ENCODE measurements at places on chromosomes 5 and 9.
A peak's percentile ranks its signal among the peaks of the same experiment; 100 is the strongest.

DNA sequence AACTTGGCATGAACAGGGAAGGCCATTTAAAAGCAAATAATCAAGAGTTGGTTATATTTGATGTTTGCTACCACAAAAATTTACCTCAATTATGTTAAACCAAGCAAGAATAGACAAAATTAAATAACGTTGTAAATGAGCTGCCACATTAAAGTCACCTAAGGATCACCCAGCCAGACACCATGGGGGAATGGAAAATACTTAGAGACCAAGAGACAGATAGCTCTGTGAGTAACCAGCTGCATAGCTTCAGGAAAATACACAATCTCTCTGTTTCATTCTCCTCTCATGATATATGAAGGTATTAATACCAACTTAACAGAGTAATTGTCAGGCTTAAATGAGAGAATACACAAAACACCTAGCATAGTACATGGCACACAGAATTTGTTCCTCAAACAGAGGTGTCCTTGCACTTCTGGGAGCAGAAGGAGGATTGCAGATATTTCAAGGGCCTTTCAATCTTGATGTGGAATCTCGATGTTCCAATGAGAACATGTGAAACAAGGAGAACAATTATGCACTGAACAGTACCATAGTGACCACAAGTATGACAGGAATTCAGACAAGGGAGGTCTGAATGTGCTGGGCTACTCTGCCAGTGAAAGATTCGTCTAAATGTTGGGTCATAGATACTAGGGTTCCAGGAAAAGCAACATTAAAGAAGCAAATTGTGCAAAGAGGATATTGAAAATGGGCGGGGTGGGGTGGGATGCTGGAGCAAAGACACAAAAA is 18.6 kb downstream of the JAKMIP2 start:
- no peak for DNase-seq

GRCh38 chr9:131279863-131280570 is 3.7 kb upstream of the FAM78A start:
- no peak for DNase-seq

GRCh38 chr5:177596775-177597238 is 3.1 kb upstream of the B4GALT7 start:
- DNase-seq: no peak

DNA sequence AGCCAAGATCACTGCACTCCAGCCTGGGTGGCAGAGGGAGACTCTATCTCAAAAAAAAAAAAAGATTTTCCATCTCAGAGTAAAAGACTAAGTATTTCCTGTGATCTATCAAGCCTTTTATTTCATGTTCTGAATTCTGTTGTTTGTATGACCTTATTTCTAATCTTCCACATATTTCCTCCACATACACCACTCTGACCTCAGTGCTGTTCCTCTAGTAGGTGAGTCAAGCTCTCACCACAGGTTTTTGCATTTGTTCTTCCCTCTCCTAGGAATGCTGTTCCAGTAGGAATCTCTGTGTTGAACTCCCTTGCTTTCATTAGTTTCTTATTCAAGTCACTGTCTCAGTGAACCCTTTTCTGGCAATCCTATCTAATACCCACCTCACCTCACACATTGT is 68.1 kb downstream of the INVS start:
- DNase-seq: no peak

- DNase-seq: no peak
These were observed 223.6 kb upstream of the EFNA5 start for GRCh38 chr5:107894361-107894760.

DNA sequence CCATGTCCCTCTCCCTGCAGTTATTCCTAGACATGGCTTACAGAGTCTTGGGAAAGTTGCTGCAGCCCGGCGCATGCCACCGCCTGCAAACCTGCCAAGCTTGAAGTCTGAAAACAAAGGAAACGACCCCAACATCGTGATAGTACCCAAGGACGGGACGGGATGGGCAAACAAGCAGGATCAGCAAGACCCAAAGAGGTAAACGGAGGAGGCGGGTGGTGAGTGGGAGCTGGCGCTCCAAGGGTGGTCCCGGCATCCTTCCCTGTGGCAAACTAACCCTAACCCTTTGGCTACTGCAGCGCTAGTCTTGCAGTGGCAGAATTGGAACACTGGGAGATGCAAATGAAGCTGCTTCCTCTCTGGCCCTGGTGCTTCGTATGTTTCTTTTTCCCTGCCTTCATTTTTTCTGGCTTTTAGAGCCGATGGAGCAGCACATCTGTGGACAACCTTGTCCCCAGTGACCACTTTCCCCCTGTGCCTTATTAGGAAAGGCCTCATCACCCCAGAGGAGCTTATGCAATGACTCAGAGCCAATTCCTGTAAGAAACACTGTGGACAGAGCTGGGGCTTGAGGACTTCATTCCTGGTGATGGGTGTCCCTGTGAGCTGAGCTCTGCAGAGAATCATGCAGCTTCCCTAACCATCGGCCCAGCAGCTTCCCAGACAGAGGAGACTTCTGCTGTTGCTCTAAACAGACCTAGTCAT is 38.9 kb downstream of the PRRC2B start:
- DNase-seq: no peak

DNA sequence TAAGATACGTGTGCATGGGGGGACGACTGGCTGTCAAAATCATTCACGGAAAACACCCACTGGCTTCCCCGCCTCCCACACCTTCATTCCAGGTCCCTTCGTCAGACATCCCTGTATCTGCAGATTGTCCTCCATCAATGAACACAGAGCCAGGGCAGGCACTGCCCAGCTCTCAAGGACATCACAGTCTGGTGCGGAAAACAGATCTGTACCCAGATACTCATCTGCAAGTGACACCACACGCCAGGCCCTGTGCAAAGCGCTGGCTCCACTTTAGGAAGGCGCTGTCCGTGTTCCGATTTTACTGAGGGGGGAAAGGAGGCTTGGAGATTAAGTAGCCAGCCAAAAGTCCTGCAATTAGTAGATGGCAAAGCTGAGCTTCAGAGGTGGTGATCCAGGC is 72.3 kb downstream of the OLFM1 start:
- no peak for DNase-seq

DNA sequence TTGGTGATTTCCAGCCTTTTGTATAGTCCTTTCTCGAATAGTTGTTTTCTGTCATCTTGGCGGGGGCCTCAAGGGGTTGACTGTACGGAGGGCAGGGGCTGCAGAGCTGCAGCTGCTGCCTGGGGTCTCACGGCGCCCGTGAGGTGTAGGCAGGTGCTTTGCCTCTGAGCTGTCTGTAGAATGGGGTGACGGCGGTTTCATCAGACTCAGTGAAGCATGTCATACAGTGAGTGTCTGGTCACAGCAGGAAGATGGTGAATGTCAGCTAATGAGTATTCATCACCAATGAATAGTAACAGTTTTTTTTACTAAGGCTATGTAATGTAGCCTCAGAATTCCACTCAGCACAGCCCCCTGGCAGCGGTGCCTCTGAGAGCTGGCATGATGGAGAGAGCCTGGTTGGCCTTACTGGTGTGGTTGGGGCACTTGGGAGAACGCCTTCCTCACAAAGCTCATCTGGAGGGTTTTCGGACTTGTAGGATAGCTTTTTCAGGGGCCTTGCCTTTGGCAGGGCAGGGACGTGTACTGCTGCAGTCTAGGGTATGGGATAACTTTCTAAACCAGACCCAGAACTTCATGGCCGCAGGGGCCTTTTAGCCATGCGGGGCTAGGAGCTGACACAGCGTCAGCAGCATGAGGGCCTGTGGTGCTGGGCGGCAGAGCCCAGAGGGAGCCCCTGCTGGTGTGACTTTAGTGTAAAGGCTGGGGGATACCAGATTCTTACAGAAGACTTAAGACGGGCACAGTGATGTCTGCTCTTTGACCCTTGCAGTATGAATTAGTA is 15.0 kb downstream of the TENT4A start:
- no peak for DNase-seq

DNA sequence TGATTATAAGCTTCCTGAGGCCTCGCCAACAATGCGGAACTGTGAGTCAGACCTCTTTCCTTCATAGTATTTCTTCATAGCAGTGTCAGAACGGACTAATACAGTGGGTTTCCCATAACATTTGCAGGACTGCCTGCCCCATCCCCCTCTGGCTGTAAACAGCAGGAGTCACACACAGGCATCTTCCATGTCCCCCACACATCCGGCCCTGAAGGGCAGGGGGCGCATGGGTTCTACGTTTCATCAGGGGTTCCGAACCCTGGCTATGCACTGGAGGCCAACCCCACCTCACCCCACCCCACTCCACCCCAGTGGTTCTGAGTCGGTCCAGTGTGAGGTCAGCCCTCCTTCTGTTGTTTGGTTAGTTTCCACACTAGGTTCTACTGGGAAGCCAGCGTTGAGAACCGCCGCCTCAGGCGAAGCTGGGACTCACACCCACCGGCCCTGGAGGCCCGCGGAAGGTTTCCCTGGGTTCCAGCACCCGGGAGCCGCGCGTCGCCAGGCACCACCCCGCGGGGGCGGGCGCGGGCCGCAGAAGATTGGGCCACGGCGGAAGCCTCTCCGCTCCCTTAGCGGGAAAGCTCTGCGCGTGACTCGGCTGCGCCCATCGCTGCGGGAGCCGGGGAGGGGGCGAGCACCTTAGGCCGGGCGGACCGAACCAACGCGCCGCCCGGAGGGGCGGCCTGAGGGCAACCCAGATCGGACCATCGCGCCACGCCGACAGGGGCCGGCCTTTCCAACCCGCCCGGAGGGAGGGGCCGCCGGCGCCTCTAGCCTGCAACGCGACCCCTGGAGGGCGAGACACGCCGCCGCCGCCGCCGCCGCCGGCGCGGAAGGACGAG is at the start of gene RUSC2:
Gene RUSC2 (plus strand): TSS at position 799 of the 842 bp plus-strand sequence. CDS start 56,411 bp downstream, outside the sequence.
- DNase-seq: peak; percentile 53

DNA sequence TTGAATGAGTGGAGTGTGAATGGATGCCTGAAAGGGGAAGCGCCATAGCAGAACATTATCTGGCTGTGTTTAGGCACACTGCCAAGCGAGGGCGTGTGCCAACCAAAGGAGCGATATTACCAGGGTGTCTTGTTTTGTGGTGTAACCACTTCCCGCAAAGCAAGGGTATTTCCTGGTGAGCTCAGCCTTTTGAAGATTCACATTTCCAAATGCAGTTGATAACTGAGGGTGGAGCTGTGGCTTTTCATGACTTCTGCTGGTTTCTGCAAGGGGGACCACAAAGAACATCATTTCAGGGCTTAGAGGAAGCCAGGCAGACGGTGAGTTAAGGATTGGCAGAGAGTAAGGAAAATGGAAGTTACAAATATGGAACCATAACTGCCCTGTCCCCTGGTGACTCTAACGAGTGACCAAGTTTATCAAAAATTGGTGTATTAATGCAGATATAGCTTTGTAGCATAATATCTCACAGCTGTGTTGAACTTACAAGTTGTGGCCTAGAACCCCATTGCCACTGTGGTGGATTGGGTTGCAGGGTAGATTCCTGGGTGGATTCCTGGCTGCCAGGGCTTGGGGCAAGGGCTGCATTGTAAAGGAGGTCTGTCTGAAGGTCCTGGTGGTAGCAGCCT is 71.4 kb downstream of the RALGPS1 start:
- DNase-seq: peak; percentile 96

DNA sequence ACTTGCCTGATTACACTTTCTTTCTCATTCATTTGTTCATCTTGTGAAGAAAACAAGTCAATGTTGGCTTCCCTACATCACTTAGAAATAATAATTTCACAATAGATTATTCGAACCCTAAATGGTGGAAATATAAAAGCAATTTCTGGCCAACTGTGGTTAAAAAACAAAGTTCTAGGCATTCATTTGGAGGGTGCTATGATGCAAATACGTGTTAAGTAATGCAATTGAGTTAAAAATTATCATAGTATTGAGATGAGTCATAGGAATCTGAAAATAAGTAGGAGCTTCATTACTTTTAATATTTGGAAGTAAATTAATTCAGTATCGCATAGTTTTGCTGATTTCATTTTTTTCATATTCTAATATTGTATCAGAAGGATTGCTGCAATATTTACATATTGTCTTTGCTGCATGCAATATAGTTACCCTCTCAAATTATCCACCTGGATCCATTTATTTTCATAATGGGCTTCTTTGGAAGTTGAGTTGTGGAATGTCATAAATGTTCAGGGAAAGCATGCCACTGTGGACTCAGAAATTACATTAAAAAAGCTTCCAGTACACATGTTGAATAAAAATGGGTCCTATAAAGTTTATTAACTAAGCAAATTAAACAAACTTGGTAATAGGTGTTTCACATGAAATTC is 647.7 kb upstream of the WWC1 start:
- DNase-seq: no peak

- no peak for DNase-seq
These were observed 1.8 kb downstream of the TCERG1 start for GRCh38 chr5:146448783-146449519.

DNA sequence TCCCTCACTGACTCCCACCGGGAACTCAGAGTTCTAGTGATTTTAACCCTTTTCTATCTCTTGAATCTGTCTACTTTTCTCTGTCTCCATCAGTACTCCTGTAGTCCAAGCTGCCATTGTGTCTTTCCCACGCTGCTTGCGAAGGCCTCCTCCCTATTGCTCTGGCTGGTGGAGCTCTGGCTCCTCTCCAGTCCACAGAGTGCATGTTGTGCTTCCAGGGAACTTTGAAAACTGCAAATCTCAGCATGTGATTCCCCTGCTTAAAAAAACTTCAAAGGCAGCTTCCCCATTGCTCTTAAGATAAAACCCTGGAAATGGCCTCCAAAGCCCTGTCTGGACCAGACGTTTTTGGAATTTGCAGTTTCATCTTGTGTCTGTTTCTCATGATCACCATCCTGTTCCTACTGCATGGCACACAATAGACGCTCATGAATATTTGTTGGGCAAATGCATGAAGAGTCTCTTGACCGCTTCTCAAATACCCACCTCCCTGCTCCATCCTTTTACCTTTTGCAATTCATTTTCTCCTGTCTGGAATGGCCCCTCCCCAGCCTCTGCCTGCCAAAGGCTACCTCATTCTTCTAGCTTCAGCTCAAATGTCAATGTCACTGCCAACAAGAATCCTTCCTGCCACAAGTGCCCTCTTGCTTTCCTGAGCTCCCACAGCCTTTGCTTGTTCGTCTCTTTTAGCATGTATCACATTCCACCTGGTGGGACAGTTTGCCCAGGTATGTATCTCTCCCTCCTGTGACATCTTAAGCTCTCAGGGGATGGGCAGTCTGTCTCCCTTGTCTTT is 293.2 kb downstream of the ARHGAP26 start:
- DNase-seq: no peak

DNA sequence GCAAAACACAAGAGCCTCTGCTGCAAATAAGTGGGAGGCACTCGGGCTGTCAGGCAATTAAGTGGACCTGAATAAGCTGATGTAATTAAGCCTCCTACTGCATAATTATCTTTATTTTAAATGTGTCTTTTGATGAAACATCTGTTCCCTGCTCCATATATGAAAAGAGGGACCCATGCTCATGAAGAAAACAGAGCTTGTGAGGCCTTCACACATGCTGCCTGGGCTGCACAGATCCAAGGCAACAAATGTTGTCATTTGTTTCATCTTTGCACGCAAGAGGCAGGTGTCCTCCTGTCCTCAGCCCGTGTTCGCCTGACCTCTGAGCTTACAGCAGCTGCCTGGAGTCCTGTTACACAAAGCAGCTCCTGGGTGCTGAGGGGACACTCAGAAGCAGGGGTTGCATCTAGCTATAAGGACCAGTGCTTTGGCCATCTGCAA is 381.1 kb downstream of the ZNF608 start:
- DNase-seq: no peak

All from activated CD4-positive, alpha-beta T cell treated with anti-CD3 and anti-CD28 coated beads, Interleukin-2, Interleukin-4, amounts not matched to agents 100 ng/mL and 50 ng/mL, durations not matched to agents 16 hours and 8 hours (primary cell).